ENCODE measurements at places on chromosomes 6 and 20.

DNA sequence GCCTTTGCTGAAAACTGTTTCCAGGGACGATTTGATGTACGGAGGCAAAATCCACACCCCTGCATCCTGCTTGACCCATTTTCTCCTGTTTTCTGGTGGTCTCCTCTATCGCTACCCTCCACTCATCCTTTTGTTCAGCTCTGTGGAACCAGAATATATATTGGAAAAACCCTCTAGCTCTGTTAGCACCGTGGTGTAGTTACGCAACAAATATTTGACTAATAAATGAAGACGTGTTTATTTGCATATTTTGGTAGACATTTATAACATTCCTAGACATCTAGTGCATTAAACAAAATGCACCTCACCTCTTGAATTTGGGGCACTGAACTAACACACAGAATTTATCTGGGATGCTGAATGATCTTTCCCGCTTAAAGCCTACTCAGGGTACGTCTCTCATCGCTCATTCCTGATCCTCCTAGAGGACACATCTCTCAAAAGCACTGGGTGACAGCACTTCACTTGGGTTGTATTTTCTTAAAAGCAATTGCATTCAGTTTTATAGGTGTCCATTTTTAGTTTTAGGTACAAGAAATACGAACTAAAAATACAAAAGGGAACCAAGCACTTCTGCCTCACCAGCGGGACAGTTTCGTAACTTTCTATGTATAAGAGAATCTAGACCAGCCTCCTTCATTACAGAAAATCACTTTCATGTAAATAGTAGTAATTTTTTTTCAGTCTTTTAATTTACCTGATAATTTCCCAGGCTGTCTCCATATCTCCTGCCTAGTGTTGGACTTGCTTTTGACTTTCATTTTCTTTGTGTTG lies 59.2 kb downstream of the SNRNP48 start:
- no peak for DNase-seq

- no peak for DNase-seq
Observed at GRCh38 chr6:10421158-10421920, 6.5 kb upstream of the TFAP2A start.

- peak; percentile 21 for DNase-seq
Observed at GRCh38 chr6:44133003-44133931, 5.9 kb downstream of the TMEM63B start.

- no peak for DNase-seq
Observed at GRCh38 chr6:16592223-16592911, 168.9 kb downstream of the ATXN1 start.

GRCh38 chr6:36650848-36651478 lies 27.6 kb upstream of the CDKN1A start:
- DNase-seq: no peak

- no peak for DNase-seq
Observed at GRCh38 chr20:46324379-46324778, 16.1 kb upstream of the CDH22 start.

DNA sequence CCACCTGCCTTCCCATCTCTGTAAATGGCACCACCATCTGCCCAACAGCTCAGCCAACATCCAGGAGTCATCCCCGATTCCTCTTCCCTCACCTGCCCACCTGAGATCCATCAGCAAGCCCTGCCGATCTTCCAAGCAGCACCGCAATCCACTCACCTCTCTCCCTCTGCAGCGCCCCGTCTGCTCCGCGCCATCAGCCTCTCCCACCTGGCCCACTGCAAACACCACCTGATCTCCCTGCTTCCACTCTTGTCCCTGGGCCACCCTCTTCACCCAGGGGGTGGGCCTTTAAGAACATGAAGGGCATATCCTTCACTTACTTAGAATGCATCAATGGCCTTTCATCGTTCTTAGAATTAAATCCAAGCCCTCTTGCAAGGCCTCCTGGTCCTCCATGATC lies 457.3 kb upstream of the SULF2 start:
- DNase-seq: no peak

- no peak for DNase-seq
Observed at GRCh38 chr6:2852921-2853322, 11.3 kb upstream of the SERPINB1 start.

DNA sequence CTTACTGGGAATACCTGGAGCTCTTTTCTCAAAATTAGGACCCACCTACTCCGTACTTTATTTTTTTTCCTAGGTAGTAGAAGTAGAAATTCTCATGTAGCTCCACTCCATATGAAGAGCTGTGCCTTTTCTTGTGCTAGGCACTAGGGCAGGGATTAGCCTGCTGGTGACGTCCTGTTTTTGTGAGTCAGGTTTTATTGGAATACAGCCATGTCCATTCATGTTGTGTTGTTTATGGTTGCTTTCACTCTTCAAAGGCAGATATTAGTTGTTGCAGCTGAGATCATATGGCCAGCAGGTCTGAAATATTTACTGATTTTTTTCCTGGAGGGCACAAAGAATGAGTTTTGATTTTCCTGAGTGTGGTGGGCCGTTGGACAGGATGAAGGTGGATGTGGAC lies 20.5 kb downstream of the XRN2 start:
- DNase-seq: no peak

- DNase-seq: no peak
Observed at GRCh38 chr6:21864206-21864605, 270.7 kb downstream of the SOX4 start.

- no peak for DNase-seq
Observed at GRCh38 chr6:32980488-32981038, 12.2 kb downstream of the BRD2 start.

DNA sequence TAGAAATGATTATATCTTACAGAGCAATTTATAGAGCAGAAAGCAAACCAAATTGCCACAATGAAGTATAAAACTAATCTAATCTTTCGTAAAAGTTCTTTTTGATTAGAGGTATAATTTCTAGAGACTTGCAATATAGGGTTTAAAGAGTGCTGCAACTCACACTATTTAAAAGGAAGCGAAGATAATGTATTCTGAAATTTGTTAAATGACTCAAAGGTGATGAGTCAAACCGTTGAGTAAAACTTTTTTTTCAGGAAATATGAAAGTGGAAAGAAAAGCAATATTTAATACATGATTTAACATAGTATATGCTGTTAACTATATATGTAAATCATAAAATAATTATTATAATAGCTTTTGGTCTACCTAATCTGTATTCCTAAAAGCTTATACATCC lies 133.6 kb downstream of the SYNE1 start:
- no peak for DNase-seq

DNA sequence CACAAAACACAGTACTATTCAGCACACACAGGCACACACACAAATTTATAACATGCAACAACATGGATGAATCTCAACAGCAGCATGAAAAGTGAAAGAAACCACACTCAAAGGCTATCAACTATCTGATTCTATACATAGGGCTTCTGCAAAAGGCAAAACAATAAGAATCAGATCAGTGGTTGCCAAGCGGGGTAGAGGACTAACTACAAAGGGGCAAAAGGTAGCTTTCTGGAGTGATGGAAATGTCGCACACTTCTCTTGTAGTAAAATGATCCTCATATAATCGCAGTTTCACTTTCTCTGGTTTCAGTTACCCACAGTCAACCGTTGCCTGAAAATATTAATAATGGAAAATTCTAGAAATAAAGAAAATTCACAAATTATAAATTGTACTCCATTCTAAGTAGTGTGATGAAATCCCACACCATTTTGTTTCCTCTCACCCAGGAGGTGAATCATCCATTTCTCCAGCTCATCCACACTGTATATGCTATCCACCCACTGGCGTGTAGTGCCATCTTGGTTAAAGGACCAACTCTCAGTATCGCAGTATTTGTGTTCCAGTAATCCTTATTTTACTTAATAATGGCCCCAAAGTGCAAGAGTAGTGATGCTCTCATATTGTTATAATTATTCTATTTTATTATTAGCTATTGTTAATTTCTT lies 12.8 kb upstream of the PLN start:
- DNase-seq: no peak

DNA sequence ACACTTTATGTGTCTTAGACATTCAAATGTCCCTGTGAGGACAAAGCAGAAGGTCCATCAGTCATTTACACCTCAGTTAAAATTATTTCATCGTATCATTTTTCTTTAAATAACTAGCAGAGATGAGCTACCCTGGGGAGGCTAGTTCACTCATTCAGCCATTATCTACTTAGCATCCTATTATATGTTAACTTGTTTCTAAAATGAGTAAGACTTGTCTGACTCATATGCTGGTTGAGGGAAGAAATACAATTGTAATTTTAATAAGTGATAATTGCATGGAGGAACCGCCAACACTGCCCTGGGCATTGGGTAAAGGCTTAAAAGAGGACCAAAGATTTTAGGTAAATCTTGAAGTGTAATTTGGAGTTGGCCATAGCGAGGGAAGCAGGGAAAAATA lies 12.4 kb upstream of the PTPRK start:
- DNase-seq: no peak
